ENCODE measurements at places on chromosomes 12 and 14.

DNA sequence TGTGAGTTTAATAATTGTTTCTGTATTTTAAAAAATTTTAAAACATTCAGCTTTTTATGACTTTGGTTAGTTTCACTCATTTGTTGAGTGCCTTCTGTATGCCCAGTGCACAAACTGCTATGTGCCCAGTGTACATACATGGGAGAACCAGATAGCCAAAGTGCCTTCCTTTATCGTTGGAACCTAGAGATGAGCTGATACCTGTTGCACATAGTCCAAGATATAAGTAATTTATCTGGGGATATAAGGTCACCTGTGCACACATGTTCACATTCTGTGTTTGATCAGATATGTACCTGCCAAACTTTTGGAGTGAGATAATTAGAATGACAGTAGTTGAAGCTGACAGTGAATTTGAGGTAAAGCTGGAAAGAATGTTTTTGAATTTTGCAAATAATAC, 37.9 kb downstream of the RAB21 start:
- DNase-seq = no peak

DNA sequence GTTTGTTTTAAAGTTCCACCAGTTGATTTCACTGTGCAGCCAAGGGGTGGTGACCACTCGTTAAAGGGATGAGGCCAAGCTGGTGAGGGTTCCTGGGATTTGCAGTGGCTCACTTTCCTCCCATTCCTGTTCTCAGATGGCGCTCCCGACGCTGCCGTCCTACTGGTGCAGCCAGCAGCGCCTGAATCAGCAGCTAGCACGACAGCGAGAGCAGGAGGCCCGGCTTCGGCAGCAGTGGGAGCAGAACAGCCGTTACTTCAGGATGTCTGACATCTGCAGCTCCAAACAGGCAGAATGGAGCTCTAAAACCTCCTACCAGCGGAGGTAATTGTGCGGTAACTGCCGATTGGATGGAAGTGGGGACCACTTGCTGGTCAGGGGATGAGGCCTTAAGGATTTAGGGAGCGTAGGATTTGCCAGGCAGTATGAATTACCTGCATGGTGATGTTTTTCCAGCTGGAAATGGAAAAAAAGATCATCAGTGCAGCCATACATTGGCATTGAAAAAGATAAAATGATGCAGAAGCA, 2.9 kb downstream of the TCHP start:
- DNase-seq = no peak

DNA sequence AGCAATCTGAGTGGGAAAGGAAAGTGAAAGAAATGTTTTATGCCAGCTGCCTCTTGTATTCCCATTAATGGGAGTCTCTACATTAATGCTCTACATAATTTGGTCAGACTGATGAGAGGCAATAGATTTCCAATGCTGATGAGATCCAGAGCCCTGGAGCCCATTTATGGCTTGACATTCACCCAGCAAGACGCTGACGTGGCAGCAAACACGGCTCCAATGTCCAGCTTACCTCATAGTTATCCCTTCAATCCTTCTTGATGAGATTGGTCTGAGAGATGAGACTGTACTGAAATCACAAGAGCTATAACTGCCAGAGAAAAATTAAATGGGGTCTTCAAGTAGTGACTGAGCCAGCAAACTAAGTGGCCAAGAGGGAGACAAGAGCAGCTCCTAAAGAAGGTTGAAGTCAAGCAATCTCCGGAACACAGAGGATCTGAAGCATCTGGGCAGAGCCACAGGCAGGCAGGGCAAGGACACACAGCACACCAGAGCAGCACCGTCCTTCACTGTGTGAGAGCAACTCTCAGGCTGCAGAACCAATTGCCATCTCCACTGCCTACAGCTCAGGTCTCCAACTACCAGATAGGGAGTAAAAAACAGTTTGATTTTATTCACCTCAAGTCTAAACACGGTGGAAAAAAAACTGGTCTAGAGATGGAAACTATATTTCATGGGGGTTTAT, 7.3 kb upstream of the MYO1A start:
- no peak for DNase-seq

- DNase-seq = peak; percentile 6
Observed at GRCh38 chr14:48140804-48141203, 465.4 kb upstream of the MDGA2 start.

DNA sequence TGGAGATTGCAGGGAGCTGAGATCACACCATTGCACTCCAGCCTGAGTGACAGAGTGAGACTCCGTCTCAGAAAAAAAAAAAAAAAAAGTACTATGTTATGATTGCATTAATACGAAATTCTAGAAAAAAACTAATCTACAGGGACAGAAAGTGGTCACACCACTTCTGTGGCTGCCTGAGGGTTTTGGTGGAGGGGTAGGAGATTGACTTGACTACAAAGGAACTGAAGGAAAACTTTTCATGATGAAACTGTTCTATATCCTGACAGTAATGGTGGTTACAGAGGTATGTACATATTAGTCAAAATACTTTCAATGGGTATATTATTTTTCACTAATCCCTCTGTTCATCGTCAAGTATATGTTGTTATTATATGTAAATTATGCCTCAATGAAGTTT, 42.1 kb downstream of the FOXN3 start:
- DNase-seq = no peak

GRCh38 chr12:115322275-115322674, 638.3 kb upstream of the TBX3 start:
- peak; percentile 98 for DNase-seq

DNA sequence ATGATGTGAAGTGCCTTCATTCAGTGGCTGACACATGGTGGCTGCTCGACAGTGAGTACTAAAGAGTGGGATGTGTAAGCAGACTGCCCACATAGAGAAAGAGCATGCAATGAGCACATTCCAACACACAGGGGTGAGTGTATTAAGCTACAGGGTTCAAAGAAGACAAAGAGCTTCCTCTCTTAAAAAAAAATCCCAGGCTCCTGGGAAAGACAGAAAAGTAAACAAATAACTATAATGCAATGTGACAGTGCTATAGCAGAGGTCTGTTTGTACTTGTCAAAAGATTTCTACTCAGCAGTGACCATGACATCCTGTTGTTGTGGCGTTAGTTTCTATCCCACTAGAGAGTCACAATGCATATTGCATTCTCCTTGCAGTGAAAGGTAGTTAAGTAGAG, 12.4 kb upstream of the PCNX1 start:
- DNase-seq = peak; percentile 40

DNA sequence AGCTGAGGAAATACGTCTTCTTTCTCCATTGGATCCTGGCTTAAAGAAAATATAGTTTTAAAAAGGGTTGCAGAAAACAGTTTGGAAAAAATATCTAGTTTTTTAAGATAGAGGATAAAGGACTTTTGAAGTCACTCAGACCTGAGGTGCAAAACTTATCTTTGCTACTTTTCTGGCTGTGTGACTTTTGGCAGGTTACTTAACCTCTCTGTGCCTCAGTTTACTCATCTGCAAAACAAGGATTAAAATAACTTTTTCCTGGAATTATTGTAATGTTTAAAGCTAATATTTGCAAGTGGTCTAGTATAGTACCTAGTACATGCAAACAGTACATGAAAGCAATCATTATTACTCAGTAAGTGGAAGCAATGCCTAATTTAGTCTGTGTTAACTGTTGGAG, 176.8 kb downstream of the TBX5 start:
- no peak for DNase-seq

DNA sequence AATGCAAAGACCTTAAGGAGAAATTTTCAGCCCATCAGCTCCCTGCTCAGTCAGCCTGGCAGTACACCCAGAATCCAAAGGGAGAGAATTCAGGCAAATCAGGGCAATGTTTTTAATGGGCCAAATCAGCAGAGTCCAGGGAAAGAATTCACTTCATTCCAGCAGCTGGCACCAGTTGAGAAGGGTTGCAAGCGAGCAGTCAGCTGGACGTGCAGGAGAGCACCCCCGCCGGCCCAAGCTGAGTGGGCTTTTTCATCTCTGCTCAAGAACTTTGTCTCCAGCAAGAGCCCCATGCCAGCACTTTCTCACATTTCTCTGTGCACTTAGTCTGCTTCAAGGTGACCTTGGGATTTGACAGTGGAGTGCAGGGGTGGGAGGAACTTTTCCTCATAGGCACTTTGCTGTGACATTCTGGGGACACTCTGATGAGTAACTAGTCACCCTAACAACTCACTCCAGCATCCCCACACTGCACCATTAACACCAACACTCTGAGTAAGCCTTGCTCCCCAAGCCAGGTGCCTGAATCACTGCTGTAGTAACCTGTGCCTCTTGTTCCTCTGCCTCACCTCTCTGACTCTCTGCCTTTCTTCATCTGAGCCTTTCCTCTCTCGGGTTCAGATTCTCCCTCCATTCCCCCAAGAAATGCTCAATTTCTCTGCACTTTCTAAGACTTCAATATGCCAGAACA, 2.2 kb downstream of the ENDOU start:
- peak; percentile 32 for DNase-seq

DNA sequence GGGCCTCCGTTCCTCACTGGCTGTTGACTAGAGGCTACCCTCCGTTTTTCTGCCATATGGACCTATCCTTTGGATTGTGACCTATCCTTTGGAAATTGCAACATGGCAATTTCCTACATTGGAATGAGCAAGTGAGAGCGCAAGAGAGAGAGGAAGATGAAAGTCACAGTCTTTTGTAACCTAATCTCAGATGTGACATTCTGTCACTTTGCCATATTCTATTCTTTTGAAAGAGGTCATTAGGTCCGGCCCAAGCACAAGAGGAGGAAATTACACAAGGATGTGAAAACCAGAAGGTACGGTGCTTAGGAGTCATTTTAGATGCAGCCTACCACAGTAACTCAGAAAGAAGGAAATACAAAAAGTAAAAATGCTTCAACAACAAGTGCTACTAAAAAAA, 47.3 kb upstream of the SRP54 start:
- DNase-seq = no peak

- peak; percentile 75 for DNase-seq
Observed at GRCh38 chr14:92039719-92040430, at the start of gene TRIP11. Gene TRIP11 (minus strand): TSS chr14:92040059. CDS start chr14:92039685, 374 bp downstream.

GRCh38 chr12:75130811-75131210, 78.8 kb downstream of the KCNC2 start:
- DNase-seq = peak; percentile 92

DNA sequence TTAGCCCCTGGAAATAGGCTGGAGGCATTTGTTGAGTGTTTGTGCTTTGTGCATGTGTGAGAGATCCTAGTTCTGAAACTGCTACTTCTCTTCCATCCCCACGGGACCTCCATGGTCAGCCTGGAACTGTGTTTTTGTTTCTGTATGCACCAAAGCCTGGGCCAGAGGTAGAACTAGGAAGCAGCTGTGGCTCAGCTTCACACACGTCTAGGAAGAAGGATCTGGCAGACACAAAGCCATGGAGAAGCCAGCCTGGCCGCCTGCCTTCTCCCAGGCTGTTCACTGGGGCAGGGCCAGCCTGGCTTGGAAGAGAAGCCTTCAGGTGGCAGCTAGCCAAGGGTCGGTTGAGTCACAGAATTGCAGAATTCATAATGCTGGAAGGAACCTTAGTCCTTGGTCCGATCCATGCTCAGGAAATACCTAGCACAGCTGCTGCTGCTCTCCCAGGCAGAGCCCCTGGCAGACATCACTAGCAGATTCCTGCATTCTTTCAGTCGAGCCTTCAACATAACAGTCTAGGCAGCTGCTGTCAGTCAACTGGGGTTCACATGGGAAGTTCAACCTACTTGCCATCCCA, 27.0 kb downstream of the RIN3 start:
- peak; percentile 91 for DNase-seq

GRCh38 chr12:31855427-31855826, 103.8 kb upstream of the RESF1 start:
- no peak for DNase-seq

DNA sequence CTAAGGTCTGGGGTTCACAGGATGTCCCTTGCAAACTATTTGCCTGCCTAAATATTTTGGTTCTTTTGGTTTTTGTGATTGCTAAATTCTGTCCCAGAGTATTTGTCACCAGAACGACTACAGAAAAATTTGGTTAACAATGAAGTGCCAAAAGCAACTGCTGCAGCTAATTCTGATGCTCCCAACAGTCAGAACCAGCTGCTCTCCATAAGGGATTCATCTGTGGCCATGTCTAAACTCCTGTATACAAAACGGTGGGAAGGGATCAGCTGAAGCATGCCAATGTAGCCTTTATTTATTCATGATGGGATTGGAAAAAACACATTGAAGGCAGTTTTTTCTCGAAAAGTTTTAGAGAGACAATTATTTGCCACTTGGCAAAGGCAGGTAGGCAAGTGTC, 29.3 kb upstream of the PELI2 start:
- no peak for DNase-seq

GRCh38 chr12:45273717-45274271, 57.9 kb downstream of the ANO6 start:
- peak; percentile 97 for DNase-seq

DNA sequence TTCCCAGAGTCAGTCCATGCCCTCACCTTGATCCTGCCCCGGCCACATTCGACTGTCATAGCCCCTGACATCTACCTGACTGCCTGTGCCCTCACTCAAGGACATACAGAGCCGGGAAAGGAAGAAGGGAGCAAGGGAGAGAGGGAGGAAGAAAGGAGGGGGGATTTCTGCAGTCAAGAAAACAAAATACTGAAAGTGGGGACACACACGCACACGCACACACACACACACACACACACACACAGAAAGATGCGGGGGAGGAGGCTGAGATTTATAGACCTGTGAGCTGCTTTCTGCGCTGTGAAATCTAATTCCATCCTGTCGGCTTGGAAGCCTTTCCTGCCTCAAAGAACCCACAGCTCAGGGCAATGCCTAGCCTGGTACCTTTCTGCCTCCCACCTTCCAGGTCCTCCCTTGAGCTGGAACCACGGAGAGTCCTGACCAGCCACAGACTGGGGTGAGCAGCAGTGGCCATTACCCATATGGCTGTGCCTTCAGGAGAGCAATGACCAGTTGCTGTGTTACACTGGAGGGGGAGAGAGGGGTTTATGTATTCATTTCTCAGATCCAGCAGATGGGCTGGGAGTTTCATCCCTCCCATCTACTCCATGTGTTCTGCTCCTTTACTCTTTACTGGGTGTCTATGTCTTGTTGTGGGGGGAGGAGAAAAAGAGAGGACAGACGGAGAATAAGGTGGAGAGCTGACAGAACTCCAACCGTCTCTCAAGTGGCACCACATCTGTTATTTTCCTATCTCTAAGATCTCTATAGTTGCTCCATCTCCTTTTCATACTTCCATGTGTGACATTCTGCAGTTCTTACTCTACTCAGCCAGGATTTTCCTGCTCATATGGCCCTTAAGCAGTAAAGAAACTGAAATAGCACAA, 12.9 kb downstream of the C14orf93 start:
- DNase-seq = no peak

GRCh38 chr14:28931999-28932398, 165.4 kb downstream of the FOXG1 start:
- DNase-seq = no peak

Data from foreskin keratinocyte (primary cell).